AG04449 (cell line): ENCODE measurements at places on chromosomes 4 and X.
A peak's percentile ranks its signal among the peaks of the same experiment; 100 is the strongest.

DNA sequence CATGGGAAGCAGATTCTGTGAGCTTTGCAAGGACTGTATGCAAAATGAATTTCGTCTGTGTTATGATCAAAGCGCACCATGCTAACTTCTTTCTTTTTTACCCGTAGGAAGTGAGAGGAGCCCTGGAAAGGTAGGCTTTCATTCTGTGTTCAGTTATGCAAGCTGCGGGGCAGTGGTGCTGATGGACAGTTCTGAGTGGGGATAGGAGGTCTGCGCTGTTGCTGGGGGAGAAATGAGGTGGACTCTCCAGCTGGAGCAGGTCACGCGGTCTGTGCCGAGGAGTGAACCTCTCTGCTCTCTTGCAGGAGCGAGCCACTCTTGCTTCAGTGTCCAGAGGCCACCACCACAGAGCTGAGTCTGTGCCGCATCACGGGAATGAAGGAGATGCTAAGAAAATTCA lies 4.5 kb downstream of the TRIML1 start:
- DNase-seq, result no peak

DNA sequence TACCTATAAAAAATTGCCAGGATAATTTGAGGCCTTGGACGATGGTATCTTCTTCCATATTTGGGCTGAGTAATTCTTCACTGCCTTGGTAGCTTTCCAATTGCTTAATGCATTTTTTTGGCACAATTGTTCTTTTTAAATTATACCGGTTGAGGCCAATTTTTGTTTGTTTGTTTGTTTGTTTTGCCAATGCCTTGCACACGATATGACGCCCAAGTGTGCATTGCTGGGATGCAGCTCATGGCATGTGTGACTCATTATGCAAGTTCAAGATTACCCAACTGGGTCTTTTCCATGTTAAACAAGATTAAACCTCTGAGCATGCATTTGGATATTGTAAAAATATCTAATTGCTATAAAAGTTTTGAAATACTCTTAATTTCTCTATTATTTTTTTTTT lies 71.1 kb upstream of the KCNIP4 start:
- no peak for DNase-seq

DNA sequence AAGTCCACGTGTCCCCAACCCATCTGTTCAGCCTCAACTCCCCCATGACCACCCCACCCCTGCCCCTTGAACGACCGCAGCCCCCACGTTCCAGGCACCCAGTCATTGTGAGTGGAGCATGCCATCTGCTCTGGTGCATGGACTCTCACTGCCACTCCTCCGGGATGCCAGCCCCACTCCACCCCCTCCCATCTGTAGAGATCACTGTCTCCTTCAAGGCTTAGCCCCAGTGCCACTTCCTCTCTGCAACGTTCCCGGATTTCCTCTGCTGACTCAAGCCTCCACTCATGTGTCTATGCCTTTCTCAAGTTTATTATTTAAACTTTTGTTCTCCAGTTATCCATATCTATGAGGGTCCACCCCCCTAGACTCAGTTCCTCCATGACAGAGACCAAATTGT lies 54.0 kb downstream of the MAML3 start:
- DNase-seq, result no peak

GRCh38 chr4:133584714-133585113 lies 435.6 kb downstream of the PCDH10 start:
- DNase-seq, result no peak

- no peak for DNase-seq
Observed at GRCh38 chr4:20249333-20249732, 2.4 kb upstream of the SLIT2 start.

DNA sequence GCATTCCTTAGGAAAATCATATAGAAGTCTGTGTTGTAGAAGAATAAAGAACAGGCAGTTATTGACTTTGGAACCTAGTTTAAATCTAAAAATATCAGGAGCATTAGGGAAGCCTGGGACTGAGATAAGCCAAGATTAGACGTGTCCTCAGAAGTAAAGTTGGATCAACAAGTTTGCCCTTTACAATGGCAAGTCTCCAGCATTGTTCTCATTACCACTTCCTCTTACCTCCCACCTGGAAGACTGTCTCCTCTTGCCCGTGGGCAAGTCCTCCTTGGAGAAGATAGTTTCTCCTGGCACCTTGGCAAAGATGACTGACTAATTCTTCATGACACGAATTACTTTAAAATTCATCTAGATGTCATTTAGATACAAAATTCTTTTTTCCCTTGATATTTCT lies 37.8 kb downstream of the CNKSR2 start:
- no peak for DNase-seq

- no peak for DNase-seq
Observed at GRCh38 chr4:59597536-59598329, 1602.4 kb upstream of the ADGRL3 start.

- peak; percentile 80 for DNase-seq
Observed at GRCh38 chr4:127856813-127857447, 23.8 kb upstream of the PLK4 start.

DNA sequence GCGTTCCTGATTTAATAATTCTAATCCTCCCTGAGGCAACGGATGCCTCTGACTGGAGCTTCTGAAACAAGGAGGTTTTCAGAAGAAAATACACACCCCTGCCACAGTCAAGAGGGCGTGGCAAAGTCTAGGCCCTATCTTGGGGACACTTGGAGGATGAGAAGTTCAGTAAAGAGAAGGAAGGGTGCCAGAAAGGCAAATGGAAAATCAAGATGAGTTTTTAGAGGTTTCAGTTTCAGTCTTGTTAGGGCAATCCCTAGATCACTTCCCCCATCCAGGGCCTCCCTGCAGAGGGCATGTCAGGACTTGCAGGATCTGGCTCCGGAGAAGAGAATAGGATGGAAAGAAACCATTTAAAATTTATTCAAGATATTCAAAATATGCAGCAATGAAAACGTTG lies 28.5 kb upstream of the FGF2 start:
- DNase-seq, result peak; percentile 95

DNA sequence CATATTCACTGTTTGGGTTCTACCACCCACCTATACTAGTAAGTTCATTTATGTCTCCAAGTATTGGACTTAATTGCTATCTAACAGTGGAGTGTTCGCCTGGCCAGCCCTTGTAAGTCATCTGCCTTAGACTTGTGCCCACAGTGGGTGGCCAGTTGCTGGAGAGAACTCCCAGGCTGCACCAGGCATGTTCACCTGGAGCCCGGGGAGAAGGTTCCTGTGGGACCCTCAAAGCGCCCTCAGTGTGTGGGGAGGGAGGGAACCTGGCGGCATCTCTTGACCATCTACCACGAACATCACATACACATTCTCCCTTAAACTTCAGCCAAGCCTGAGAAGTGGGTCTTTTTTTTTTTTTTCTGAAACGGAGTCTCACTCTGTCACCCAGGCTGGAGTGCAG lies 138.1 kb downstream of the CPZ start:
- DNase-seq, result no peak

- no peak for DNase-seq
Observed at GRCh38 chr4:119135721-119136121, at the start of gene MYOZ2. Gene MYOZ2 (plus strand): TSS chr4:119135832. CDS start chr4:119136526, 694 bp downstream.

DNA sequence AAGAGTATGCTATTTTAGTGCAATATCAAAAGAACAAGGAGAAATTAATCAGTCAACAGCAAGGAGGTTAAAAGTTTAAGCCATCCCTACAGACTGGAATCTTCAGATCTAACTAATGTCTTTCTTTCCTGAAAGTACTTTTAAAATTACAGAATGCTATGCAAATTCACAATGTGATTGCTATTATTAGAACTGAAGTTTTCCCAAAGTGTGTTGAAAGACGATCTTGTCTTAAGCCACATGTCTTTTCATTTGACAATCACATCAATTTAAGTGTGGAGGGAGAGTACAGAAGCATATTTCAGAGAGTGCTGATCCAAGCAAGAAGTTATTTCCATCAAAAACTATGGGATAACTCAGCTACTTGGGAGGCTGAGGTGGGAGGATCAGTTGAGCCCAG lies 64.7 kb upstream of the TNIP3 start:
- DNase-seq, result no peak

GRCh38 chr4:77052352-77052751 lies 23.4 kb downstream of the CCNI start:
- DNase-seq, result peak; percentile 46

DNA sequence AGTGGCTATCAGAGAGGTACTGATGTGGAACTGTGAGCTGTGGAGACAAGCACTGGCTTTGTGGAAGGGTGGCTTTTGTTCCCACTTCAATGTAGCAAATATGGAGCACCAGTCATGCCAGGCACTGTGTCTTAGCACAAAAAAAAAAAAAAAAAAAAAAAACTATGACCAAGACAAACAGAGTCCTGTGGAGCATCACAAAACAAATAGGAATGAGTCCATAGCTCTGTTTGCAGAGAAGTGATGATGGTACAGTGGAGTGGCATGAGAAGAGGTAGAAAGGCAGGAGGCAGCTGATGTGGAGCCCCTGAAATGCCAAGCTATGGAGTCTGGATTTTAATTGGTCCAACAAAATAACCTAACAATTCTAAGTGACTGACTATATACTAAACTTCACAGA lies 116.9 kb downstream of the RAB28 start:
- no peak for DNase-seq

DNA sequence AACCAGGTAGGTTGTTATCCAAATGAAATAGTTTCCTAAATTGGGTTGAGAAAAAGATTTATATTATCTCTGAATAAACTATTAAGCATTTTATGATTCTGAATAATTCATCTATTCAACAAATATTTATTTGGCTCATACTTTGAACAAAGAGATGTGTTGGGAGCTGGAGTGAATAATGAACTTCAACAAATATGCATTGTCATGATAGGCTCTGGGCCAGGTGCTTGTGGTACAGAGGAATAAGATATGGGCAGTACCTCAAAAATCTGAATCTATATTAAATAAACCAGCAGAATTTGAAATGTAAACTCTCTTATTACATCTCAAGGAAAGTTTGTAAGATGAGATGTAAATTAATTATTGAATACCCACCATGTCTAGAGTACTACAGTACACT lies 75.7 kb upstream of the DCLK2 start:
- no peak for DNase-seq

DNA sequence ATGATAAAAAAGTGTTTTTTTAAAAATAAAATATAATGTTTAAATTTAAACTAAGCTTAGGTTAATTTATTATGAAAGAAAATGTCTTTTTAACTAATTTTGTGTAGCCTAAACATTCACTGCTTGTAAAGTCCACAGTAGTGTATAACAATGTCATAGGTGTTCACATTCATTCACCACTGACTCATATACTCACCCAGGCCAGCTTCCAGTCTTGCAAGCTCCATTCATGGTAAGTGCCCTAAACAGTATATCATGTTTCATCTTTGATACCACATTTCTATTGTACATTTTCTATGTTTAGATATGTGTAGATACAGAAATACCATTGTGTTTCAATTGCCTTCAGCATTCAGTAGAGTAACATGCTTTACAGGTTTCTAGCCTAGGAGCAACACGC lies 530.3 kb downstream of the EPHA5 start:
- DNase-seq, result no peak
